LNCaP clone FGC (cell line): ENCODE measurements at places on chromosomes 3 and 15.

GRCh38 chr3:58038675-58039292 is 30.6 kb downstream of the FLNB start:
- no peak for DNase-seq

DNA sequence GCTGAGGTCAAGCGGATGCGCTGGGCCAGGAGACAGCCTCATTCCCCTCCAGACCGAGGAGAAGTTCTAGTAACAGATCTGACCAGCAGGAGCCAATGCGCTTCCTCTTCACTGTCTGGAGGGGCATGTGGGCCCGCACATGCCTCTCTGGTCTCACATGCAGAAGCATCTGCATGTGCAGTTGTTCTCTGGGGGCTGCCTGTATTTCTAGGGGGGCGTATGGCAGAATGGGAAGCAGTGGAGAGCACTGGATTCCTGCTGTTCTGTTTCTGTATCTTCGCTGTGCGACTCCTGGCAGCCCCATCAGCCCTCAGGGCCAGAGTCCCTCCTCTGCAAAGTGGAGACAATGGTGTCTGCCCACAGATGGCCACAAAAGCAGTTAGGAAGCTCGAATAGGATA is 170.4 kb upstream of the IQSEC1 start:
- no peak for DNase-seq

DNA sequence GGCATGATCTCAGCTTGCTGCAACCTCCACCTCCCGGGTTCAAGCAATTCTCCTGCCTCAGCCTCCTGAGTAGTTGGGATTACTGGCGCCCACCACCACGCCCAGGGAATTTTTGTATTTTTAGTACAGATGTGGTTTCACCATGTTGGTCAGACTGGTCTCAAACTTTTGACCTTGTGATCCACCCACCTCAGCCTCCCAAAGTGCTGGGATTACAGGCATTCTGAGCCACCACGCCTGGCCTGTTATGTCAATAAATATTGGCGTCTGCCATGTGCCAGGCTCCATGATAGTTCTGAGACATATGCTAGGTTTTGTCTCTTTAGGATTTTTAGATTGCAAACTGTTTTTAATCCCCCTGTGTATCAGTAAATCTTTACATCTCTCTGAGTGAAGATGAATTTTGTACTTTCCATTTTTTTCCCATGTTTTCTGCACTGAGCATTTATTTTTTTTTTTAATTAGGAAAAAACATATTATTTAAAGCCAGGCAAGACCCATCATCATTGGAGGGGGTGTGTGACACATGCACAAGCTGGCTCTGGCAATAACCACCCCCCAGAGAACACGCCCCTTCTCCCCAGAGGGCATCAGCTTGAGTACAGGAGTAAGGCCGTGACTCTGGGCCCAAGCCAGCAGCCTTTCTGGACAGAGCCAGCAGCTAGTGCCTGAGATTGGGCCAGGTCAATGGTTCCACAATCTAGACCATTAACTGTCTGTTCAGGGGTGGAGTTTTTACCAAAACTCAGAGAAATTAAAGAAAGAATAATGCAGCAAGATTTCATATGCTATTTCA is 51.0 kb upstream of the ATP1B3 start:
- DNase-seq: no peak

GRCh38 chr3:129421988-129422745 is 6.3 kb downstream of the EFCAB12 start:
- no peak for DNase-seq

DNA sequence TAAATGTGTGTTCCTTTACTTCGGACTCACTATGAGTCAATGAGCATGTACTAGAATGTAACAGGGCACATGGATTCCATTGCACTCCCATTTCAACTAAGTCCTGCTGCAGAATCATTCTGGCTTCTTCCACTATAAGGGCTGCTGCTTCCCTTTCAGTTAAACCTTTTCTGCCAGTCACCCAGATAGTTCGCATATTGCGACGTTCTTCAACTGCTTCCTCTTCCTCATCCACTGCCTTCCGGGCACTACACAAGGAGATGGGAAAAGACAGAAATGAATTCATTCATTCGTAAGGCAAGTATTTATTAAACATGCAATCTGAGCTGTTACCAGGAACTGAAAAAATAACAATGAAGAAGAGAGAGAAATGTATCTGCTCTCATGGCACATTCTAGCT is 55.6 kb downstream of the POLQ start:
- DNase-seq: no peak

GRCh38 chr3:264394-265156 is 68.0 kb downstream of the CHL1 start:
- DNase-seq: no peak

GRCh38 chr3:69811452-69812401 is 72.5 kb downstream of the MITF start:
- no peak for DNase-seq

GRCh38 chr3:81816473-81817250 is 55.2 kb upstream of the GBE1 start:
- no peak for DNase-seq

GRCh38 chr15:60371175-60372051 is 26.4 kb downstream of the ANXA2 start:
- DNase-seq: peak; percentile 28

- no peak for DNase-seq
Measured at GRCh38 chr15:46589088-46589487, 954.3 kb downstream of the SQOR start.
